ENCODE measurements at places on chromosomes 1 and 21.

DNA sequence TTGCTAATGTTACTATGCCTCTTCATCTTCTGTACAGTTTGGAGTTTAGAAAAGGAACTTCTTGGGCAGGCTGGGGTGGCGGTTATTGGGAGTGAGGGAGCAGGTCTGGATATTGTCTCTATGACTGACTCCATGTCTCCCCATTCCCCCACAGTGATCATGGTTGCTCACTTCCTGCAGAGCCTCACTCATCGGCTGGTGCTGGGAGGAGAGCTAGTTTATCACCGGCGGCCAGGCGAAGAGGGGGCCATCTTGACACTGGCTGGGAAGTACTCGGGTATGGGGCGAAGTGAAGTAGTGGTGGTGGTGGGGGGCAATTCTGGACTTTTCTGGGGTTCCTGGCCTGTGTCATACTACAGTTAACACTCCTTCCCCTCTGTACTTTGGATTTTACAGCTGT lies 2.2 kb downstream of the TOMM40L start:
- DNase-seq, result no peak

DNA sequence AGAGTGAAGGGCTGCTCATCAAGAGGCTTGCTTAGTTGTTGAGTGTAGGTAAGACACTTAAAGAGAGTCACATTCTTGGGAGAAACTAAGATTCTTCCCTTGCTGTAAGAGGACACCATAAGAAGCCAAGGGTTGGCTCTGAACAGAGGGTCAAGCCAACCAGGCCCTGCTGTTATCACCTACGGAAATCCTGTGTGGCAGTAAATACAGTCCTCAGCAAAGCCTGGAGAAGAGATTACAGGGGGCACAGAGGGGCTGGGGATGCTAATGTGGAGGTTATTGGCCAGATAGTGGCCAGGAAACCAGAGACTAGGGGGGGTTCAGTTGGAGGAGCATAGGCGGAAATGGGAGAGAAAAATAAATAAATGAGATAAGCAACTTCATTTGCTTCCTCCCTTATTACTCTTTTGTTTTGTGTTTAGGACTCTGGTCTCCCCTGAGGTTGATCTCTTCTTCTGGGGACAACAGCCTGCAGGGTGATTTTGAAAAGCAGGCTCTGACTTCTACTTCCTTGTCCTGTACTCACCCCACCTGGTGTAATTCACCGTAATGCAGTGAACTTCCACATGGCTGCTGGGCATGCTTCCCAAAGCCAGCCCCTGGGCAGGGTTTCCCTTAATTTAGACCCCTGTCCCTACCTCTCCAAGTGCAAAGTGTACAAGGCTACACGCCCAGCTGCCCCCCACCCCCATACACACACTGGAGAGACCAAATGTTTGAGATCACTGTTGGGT lies 40.9 kb downstream of the MTARC1 start:
- DNase-seq, result no peak

GRCh38 chr1:222974496-222974895 lies 159.7 kb downstream of the DISP1 start:
- DNase-seq, result no peak

- DNase-seq, result no peak
These were observed 68.8 kb upstream of the SELENON start for GRCh38 chr1:25731148-25731547.

DNA sequence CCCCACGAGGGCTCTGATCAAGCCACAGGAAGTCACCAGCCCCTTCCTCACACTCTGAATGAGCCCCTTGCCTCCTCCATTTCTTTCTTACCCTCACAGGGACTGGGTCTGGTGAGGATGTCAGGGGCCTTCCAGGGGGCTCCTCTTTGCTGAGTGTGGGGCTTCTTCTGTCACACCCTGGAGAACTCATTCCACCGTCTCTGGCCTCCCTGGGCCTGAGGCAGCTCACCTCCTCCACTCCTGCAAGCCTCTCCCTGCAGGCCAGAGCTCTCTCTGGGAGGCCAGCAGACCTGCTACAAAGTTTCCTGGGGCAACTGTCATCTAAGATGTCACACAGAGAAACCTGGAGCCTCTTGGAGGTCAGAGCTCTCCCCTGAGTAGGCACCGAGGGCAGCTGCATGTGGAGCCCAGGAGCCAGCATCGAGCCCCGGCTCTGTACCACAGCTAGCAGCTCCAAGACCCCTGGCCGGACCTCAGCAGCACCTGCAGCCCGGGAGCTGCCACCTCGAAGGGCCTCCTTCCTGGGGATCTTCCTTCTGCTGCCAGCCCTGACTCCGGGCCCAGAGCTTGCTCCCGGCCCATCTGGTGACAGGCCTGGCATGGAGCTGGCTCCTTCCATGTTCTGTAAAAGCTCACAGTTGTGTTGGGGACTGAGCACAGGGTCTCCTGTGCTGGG lies 1.1 kb downstream of the SPOCD1 start:
- no peak for DNase-seq

DNA sequence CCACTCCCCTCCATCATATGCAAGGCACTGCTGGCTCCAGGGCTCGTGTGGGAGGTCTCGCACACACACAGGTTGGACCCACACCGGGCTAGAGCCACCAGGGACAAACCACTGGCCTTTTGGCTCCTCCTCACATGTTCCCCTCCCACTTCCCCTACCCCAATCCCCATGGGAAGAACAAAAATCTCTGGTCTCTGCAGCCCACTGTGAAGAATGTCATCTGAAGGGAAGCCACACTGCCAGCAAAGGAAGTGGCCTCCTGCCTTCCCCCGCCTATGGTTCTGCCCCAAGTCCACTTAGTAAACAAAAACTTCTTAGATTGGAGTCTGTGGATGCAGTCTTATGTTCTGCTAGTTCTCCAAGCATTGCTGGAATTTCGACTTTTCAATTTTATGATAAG lies 24.2 kb downstream of the OLFML3 start:
- no peak for DNase-seq

- DNase-seq, result peak; percentile 40
These were observed 26.3 kb upstream of the TINAGL1 start for GRCh38 chr1:31549809-31550620.
